ENCODE measurements at places on chromosomes 5 and 9.

- no peak for DNase-seq
These were observed 37.5 kb downstream of the FABP6 start for GRCh38 chr5:160266752-160267345.

GRCh38 chr5:132812781-132813598 lies at the start of gene SOWAHA:
SOWAHA (plus strand) TSS chr5:132813302; CDS start chr5:132813622, 320 bp downstream.
- DNase-seq: peak; percentile 72

DNA sequence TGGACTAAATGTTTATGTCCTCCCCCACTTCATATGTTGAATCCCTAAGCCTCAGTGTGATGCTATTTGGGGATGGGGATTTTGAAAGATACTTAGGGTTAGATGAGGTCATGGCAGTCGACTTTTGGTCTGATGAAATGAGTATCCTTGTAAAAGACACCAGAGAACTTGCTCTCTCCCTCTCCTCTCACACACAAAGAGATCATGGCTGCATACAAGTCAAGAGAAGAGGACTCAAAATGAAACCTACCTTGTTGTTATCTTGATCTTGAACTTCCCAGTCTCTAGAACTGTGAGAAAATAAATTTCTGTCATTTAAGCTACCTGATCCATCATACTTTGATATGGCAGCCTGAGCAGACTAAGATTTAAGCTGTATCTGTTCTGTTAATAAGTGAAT lies 144.0 kb upstream of the HAPLN1 start:
- DNase-seq: no peak

GRCh38 chr5:15643731-15644130 lies 143.8 kb downstream of the FBXL7 start:
- DNase-seq: no peak

DNA sequence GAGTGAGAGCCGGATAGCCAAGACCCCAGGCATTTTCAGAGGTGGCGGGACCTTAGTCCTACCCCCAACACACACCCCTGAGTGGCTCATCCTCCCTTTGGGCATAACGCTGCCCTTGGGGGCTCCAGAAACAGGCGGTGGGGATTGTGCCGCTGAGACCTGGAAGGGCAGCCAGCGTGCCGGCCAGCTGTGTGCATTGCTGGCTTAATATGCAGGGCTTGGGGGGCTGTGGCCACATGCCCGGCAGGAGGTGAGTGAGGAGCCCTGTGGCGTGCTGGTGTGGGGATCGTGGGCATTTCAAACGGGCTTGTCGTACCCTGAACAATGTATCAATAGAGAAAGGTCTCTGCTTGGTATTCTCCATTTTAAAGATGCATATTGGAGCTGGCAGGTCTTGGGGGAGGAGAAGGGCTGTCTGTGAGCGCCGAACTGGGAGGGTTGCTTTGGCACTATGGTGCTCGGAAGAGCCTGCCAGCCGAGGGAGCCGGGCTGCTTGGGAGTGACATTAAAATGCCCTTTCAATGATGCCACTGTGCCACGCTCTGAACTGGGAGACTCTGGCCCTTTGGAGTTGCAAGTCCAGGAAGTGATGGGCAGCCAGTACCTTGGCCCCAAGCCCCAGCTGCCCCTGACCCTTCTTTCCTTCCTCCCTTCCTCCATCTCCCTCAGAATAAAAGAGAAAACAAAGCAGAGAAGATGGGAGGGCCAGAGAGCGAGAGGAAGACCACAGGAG lies 11.2 kb upstream of the OLFM1 start:
- DNase-seq: no peak

GRCh38 chr9:86500667-86501435 lies 146.6 kb upstream of the TUT7 start:
- DNase-seq: peak; percentile 62
